ENCODE measurements at places on chromosomes 5 and 9.

GRCh38 chr5:164518067-164518740, 1012.8 kb downstream of the MAT2B start:
- no peak for DNase-seq

GRCh38 chr5:15500325-15501001, 483 bp downstream of the FBXL7 start:
- DNase-seq: no peak

DNA sequence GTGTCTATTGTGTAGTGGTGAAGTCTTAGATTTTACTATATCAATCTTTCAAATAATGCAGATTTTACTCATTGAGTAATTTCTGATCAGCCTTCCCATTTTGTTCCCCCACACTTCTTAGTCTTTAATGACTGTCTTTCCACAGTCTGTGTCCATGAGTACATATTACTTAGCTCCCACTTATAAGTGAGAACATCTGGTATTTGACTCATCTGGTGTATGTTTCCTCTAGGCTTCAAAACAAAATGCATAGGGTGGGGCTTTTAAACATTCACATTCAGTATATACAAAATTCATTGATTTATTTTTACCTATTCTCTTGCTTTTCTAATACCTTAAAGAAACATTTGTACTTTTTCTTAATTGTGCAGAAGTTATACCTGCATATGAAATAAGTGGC, 513.0 kb downstream of the MTRR start:
- DNase-seq: no peak

- DNase-seq: no peak
Measured at GRCh38 chr5:5787373-5787772, 364.9 kb downstream of the ICE1 start.

GRCh38 chr9:95726756-95727155, 148.7 kb upstream of the ERCC6L2 start:
- no peak for DNase-seq

DNA sequence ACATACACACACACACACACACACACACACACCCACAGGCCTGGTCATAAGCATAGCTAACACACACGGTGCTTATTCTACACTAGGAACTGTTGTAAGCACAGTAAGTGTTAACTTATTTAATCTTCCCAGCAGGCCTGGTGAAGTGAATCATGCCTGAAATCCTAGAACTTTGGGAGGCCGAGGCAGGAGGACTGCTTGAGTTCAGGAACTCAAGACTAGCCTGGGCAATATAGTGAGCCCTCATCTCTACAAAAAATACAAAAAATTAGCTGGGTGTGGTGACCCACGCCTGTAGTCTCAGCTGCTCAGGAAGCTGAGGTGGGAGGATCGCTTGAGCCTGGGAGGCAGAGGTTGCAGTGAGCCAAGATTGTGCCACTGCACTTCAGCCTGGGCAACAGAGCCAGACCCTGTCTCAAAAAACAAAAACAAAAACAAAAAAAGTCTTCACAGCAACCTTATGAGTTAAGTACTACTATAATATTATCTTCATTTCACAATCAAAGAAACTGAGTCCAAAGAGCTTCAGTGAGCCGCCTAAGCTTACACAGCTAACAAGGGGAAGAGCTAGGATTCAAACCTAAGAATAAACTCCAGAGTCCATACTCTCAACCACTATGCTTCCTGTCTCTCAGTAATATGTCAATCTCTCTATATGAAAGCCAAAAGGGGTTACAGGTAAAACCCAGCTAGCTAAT, 2.3 kb downstream of the MEGF9 start:
- peak; percentile 39 for DNase-seq

DNA sequence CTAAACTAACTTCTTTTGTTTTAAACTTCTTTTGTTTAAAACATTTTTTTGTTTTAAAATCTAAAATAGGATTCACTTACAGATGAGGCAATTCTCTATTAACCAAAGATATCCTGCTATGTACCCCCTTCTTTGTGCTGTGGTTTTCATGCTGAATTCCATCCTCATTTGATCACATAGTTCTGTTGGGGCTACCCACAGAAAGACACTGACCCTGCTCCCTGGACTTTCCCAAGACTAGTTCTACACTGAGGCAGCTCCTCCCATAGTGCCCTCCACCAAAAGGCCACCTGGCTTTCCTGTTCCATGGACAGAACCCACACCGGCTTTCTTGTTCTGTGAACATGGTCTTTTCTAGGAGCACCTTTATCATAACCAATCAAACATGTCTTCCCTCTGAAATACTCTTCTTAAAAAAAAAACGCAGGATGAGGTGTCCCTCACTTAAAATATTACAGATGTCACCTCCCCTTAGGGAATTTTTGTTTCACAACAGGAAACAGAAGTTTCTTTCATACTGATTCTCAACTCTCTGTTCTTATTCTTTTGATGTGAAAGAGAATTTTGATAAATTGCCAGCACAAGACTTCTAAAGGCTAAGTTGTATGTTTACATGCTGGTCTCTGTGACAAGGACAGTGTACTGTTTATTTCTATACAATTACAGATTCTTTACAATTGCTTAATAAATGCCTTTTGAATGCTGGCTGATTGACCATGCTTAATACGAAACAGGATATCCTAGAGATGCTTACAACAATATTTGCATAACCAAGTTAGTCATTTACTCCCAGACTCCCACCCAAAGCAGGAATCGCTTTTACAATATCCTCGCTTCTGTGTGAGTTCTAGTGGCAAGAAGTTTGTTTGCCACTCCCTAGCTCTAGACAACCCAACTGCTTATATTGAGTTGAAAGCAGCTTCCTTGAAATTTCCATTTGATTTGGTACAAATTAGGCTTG, 300.4 kb downstream of the DTWD2 start:
- DNase-seq: no peak

- DNase-seq: no peak
Measured at GRCh38 chr9:36976371-36977030, 57.6 kb downstream of the PAX5 start.

- no peak for DNase-seq
Measured at GRCh38 chr5:143714629-143715028, 97.3 kb upstream of the HMHB1 start.

DNA sequence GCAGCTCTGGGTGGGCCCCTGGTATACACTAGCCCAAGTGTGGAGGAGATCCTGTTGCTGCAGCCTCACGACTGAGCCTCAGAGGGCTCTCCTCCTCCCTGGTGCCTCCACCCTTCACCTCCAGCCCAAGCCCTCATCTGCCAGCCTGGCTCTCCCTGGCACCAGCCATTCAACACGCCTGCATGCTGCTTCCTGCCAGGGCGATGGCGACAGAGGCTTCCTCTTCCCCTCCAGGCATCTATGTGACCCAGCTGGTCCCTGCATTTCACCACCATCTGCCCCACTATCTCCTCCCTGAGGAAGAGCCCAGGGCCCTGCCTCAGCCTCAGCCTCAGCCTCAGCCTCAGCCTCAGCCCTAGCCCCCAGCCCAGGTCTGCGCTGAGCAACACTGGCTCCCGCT, 54.8 kb upstream of the ANGPTL2 start:
- DNase-seq: no peak

DNA sequence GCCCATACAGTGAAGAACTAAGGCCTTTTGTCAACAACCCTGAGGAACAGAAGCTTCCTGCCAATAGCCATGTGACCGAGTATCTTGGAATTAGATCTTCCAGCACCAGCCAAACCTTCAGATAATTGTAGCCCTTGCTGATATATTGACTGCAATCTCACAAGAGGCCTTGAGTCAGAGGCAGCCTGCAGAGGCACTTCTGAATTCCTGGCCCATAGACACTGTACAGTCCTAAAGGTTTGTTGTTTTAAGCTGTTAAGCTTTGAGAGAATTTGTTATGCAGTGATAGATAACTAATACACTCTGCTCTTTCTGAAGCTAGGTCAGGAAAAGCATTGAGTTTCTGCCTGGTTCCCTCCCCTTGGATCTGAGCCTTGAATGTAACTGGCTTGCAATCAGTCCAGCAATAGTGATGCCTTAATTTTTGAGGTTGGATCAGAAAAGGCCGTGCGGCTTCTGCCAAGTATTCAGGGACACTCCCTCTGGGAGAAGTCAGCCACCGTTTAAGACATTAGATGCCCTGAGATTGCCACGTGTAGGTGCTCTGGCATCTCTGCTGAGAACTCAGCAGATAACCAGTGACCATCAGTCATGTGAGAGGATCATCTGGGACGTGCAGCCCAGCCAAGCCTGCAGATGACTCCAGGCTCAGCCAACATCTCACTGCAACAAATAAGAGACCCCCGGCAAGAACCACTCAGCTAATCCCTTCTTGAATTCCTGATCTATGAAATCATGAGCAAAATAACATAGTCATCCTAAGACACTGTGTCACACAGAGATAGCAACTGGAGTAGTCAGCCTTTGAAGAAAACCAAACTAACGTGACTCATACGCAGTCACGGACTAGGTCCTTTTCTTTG, 126.8 kb upstream of the STC2 start:
- DNase-seq: no peak

DNA sequence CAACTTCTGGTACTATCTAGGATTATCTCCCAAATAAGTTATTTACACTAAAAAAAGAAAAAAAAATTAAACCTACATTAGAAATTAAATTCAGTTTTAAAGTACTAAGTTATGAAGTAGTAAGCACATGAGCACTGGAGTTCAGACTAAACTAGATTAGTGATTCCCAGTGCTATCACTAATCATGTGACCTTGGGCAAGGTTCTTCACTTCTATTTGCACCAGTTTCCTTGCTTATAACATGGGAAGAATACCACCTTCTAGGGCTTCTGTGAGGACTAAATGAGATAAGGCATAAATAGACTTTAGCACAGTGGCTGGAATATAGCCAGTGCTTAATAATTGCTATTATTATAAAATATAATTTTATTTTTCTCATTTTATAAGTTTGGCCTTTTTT, 10.5 kb downstream of the ELOVL7 start:
- no peak for DNase-seq

DNA sequence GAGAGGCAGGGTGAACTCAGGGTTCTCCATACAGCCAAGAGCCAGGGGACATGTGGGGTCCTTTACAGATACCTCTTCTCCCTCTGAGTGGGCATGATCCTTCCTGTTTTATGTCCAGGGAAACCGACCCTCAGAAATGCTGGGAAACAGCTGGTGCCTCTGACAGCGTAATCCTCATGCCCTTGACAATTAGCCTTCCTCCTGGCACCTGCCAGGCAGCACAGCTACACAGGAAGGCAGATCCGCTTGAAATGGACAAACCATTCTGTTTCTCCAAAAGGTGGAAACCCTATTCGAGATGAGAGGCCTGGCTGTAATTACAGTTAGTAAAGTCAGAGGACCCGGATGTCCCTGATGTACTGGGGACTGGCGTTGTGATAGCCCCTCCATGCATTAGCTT, 7.2 kb downstream of the ERGIC1 start:
- no peak for DNase-seq

- DNase-seq: no peak
Measured at GRCh38 chr5:57348376-57349140, 134.1 kb downstream of the ACTBL2 start.

- no peak for DNase-seq
Measured at GRCh38 chr9:133822430-133823065, 84.4 kb upstream of the SARDH start.

GRCh38 chr5:60792438-60792837, 51.6 kb downstream of the ELOVL7 start:
- no peak for DNase-seq

- no peak for DNase-seq
Measured at GRCh38 chr9:96216583-96216982, 85.4 kb downstream of the HSD17B3 start.

DNA sequence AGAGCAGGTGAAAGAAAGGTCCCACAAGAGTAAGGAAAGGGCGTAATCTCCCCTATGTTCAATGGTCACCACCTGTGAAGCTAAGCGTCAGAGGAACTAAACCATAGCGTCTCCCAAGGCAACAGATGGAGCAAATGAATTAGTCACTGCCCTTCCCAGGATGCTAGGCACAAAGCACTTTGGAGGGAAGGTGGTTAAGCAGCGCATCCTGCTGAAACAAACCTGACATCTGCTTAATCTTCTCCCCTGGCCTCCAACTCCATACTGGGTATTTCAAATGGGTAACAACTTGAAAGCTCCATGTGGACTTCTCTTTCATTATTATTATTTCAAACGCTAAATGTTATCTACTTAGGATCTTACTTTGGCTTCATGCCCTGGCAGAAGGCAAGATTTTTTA, 227.3 kb downstream of the MLLT3 start:
- DNase-seq: no peak

GRCh38 chr5:96733771-96734500, 71.8 kb downstream of the CAST start:
- DNase-seq: no peak

DNA sequence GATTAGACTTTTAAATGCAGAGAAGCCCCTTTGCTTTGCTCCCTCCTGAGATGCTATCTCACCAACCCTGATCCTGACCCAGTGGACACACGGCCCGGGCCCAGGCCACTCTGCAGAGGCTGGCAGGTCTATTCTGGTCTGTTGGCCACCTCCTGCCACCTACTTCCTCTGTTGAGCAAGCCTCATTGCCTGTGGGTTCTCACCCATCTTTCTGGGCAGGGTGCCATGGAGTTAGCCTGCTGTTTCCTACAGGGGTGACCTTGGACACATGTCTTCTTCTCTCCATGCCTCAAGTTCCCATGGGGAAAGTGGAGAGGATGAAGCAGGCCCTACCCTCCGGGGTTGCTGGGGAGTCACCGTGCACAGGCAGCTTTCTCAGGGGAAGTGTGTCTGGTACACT, 266.2 kb upstream of the IRX1 start:
- no peak for DNase-seq

DNA sequence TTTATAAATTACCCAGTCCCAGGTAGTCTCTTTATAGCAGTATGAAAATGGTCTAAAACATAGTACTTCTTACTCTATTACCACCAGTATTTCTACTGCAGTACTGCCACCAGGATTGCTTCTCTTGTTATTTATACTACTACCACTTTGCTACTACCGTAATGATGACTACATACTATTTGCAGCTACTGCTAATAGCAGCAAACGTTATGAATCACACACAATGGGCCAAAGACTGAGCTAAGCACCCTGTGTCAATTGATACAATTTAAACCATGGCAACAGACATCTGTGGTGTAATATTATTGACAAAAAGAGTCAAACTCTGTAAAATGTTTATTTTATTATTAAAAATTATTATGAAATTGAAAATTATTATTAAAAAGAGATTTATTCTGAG, 15.3 kb upstream of the KIF12 start:
- no peak for DNase-seq

DNA sequence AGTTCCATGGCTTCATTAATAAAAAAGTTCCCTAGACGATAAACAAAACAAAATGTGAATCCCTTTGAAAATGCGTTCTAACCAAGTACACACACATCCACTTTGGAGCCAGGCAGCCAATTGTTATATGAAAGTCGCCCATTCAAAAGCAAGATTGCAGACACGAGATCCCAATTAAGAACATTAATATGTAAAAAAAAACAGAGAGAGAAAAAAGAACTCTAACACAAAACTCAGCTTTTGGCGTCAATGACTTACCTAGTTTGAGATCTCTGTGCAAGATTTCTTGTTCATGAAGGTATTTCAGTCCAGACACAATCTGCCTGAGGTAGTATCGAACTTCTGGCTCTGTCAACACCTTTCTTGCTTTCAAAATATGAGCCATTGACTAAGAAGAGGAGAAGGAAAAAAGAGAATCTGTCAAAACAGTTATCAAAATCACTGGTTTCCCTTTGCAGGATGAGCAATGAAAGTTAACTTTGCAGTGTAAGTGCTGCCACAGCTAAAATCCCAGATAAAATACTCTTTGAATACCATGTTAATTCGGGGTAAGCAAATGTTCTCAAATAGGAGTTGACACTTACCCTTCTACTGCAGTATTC, 1.6 kb downstream of the PLK2 start:
- no peak for DNase-seq

Measured in activated CD4-positive, alpha-beta memory T cell treated with anti-CD3 and anti-CD28 coated beads for 36 hours (primary cell).